ENCODE measurements at places on chromosomes 5 and 9. TPM values are rescaled to one million over a fixed set of nuclear protein-coding genes. Genes with fewer than 3 reads are reported as not detected.

PCDHA4 gene
- 0.23 TPM for total RNA-seq

ADRB2 gene
- total RNA-seq = 11.7 TPM

COL5A1 gene
- total RNA-seq = 8.0 TPM

NUDT12 gene
- 3.4 TPM for total RNA-seq

CDKN2B-AS1 gene
- 2.2 TPM for total RNA-seq

PAPPA gene
- total RNA-seq = 0.34 TPM

GFM2 gene
- 49.2 TPM for total RNA-seq

KCTD16 gene
- total RNA-seq = 0.05 TPM

LHX3 gene
- total RNA-seq = not detected

NXNL2 gene
- total RNA-seq = not detected

FSD1L gene
- 4.4 TPM for total RNA-seq

FGD3 gene
- 0.17 TPM for total RNA-seq

CRHBP gene
- 0.19 TPM for total RNA-seq

ANKRD34B gene
- total RNA-seq = not detected

FSTL4 gene
- total RNA-seq = 0.09 TPM

SMIM33 gene
- total RNA-seq = not detected

DOCK8 gene
- 6.8 TPM for total RNA-seq

FAM153A gene
- total RNA-seq = not detected

CLTA gene
- 359 TPM for total RNA-seq

All from dermis blood vessel endothelial cell (primary cell).